Stimulated activated CD8-positive, alpha-beta memory T cell treated with anti-CD3 and anti-CD28 coated beads, Interleukin-15, amount 100 ng/mL, for 4 hours (primary cell): ENCODE measurements at places on chromosomes 13 and 19.

- DNase-seq, result no peak
Measured at GRCh38 chr19:39017026-39017425, 15.3 kb downstream of the FBXO27 start.

DNA sequence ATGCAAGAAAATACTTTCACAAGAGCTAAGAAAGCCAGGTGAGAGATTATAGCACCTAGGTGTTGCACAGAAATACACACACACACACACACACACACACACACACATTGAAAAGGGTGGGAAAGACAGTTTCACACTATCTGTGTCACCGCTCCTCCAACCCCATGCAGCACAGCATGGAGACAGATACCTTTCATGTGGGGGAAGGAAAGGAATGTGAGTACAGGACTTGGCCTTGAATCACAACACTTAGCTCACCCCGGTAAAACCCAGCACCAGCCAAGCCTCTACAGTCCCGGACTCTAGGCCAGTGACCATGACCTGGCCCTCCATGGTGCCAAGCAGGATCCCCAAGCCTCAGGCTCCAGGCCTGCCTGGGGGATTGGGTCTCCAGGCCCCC is 462.0 kb upstream of the SPRY2 start:
- no peak for DNase-seq

DNA sequence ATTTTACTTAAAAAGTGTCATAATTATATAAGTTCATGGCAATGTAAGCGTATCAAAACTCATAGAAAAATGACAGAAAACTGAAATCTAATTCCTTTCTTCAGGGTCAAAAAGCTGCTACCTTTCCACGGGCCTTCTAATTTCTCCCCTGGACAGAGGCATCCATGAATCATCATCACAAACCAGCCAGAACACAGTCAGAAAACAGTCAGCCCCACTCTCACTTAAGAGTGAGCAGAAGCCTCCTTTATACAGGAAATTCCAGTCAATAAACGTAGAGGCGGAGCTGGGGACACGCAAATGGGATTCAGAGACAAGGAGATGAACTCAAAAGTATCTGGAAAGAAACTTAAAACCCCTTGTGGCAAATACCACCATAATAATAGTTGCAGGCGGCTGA is 54.2 kb upstream of the ABCC4 start:
- DNase-seq, result no peak

- DNase-seq, result no peak
Measured at GRCh38 chr19:47098608-47099007, 15.0 kb downstream of the ZC3H4 start.

DNA sequence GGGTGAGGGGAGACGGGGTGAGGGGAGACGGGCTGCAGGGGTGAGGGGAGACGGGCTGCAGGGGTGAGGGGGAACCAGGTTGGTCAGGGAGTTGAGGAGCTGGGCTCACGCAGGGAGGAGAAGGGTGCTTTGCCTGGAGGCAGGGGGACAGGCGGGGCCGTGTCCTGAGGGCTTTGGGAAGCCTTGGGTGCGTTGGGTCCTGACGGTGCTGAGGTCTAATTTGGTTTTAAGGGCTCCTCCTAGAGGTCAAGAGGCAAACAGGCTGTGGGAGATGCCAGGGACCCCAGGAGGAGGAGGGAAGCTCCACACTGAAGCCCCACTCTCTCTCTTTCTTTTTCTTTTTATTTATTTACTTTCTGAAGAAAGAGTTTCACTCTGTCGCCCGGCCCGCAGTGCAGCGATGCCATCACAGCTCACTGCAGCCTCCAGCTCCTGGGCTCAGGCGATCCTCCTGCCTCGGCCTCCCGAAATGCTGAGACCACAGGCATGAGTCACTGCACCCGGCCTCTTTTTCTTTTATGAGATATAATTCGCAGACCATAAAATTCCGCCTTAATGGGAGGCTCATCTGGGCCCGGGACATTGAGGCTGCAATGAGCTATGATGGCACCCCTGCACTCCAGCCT is 9.3 kb upstream of the MISP start:
- DNase-seq, result no peak

GRCh38 chr19:48818234-48818820 is 7.5 kb upstream of the BCAT2 start:
- no peak for DNase-seq

DNA sequence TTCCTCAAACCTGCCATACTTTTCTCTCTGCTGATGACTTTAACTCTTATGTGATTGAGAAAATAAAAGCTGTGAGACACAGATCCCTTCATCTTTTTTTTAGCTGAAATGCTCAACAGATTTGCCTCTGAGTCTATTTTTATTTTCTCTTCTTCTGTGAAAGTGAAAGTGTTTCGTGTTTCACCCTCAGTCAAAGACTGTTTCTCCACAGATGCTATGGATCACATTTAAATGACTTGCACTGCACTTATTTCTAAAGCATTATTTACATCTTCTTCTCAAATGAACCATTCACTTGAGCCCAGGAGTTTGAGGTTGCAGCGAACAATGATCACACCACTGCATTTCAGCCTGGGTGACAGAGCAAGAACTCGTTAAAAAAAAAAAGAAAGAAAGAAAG is 890.1 kb upstream of the PCDH20 start:
- DNase-seq, result no peak
